ENCODE measurements at places on chromosomes 3 and 15.

GRCh38 chr3:190697901-190698300, 164.6 kb downstream of the GMNC start:
- DNase-seq: no peak

GRCh38 chr15:64987136-64987535, 2.6 kb downstream of the SPG21 start:
- DNase-seq: no peak

DNA sequence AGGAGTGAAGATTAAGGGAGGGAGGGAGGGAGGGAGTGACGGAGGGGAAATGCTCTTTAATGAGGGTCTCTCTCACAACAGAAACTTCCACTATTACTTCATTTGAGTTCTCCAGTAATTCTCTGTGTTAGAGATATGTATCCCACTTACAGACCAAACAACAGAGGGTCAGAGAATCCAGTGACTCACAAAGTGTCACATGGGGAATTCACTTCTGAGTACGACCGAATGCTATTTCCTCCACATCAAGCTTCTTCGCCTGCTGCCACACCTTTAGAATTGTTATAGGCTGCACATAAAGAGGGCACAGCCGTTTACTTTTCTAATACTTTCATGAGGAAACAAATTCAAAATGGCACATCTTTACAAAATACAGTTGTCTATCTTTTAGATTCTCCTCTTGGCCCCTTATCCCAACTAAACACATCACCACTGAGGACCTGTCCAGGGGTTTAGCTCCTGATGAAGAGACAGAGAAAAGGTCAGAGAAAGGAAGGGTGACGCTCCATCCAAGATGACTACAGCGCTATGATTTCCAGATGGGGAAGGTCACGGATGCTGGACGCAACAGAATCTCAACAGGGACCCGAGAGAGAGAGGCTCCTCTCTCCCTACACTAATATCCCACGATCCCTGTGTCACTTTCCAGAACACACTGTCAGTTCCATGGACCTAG, 119.0 kb downstream of the XXYLT1 start:
- DNase-seq: no peak

DNA sequence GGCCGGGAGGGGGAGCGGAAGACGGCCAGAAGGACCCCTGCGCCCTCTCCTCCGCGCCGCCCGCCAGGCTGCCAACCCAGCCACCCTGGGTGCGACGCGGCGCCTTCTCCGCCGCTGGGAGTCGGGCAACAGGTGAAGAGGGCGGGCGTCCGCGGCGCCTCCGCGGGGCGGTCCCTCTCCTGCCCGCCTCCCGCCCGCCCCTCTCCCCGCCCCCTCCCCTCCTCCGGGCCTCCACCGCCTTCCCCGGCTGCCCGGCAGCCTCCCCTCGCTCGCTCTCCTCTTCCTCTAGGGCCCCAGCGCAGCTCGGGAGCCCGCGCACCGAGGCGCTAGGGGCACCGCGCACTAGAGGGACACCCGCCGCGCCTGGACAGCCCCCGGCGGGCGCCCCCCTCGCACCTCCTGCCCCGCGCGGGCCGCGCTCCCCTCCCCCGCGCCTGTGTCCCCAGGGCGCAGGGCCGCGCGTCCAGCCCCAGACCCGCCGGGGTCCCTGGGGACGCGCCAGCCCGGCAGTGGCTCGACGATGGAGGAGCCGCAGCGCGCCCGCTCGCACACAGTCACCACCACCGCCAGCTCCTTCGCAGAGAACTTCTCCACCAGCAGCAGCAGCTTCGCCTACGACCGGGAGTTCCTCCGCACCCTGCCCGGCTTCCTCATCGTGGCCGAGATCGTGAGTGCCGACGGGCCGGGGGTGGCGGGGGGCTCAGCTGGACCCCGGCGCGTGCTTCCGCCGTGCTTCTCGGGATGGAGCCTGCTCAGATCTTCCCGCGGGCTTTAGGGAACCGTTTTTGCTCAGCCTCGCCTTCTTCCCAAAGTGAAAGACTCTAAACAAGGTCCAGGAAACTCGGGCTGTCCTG, at the start of gene CMTM8:
Gene CMTM8, plus strand, starts transcription at position 228 of the 854 bp plus-strand sequence. Its CDS starts 293 bp downstream, at position 521.
- DNase-seq: peak; percentile 33

- no peak for DNase-seq
Observed at GRCh38 chr3:32707026-32707370, 22.0 kb downstream of the CNOT10 start.

GRCh38 chr15:25407950-25408349, 30.9 kb downstream of the UBE3A start:
- no peak for DNase-seq

GRCh38 chr15:44659056-44659455, 4.4 kb downstream of the SPG11 start:
- DNase-seq: no peak

Measured in stimulated activated CD4-positive, alpha-beta T cell treated with anti-CD3 and anti-CD28 coated beads, Interleukin-1b, Interleukin-23, amount 100 ng/mL, for 24 hours (primary cell).